ENCODE measurements at places on chromosomes 2 and 18. TPM values are rescaled to one million over a fixed set of nuclear protein-coding genes. Genes with fewer than 3 reads are reported as not detected.

IL36A gene
- not detected for polyA plus RNA-seq

ALLC gene
- polyA plus RNA-seq: not detected

DNA sequence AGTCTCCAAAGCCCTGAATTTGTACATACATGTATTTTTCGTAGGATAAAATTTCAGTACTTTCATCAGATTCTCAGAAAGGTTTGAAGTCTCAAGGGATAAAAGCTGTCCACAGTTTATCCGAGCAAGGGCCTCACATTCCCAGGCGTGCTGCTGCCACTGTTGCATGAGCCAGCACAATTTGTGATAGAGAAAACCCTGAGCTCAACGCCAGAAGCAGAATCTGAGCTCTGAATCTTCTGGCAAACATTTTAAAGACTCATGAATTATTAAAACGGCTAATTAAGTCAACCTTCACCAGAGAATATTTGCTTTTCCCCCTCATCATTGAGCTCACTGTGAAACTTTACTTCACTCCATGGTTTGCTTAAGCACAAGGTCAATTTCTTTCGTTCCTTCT, 38.5 kb upstream of the STPG4 start:
- H3K27me3 ChIP-seq: no peaks in the 10 kb centered on the region
- no peak overlapping the region for H3K27ac ChIP-seq

- H3K4me3 ChIP-seq: no peak overlapping the region
- H3K27me3 ChIP-seq: no peaks in the 10 kb centered on the region
- H3K4me1 ChIP-seq: peaks cover 1% of the 10 kb centered on the region
- peaks cover 81% of the 10 kb centered on the region for H3K36me3 ChIP-seq
- no peak for DNase-seq
Measured at GRCh38 chr2:240129731-240130392, 6.2 kb downstream of the COPS9 start.

DNA sequence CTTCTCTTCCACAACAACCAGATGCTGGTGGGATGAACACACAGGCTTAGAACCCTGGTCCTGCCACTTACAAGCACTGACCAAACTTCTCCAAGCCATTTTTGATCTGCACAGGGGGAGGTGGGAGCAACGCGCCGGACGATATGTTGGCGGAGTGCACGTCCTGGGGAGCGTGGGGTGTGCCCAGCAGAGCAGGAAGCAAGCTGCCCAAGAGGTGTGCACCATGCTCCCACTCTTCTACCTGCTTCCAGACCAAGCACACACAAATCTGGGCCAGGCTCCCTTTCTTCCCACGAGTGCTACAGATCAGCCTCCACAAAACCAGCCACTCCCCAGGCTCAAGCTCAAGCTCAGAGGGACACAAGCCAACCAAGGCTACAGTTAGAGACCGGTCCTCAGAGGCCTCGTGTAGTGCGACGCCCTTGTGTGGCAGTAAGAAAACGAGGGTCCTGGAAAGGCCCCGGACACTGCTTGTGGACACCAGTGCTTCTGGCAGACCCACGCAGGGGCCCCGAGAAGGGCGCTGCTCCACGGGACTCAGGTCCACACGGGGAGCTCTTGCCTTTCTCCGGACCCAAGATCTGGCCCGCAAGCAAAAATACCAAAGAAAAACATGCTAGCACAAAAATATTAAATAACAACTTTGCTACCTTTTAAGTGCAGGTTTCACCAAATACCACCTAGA, 52.0 kb downstream of the ANO7 start:
- no peak for DNase-seq
- H3K4me3 ChIP-seq: no peak overlapping the region
- no peaks in the 10 kb centered on the region for H3K27me3 ChIP-seq
- no peaks in the 10 kb centered on the region for H3K4me1 ChIP-seq
- peaks cover 95% of the 10 kb centered on the region for H3K36me3 ChIP-seq
